Stimulated activated CD8-positive, alpha-beta memory T cell treated with anti-CD3 and anti-CD28 coated beads, Interleukin-2, amount 100 ng/mL, for 1 hour (primary cell): ENCODE measurements at places on chromosomes 6 and 20.

DNA sequence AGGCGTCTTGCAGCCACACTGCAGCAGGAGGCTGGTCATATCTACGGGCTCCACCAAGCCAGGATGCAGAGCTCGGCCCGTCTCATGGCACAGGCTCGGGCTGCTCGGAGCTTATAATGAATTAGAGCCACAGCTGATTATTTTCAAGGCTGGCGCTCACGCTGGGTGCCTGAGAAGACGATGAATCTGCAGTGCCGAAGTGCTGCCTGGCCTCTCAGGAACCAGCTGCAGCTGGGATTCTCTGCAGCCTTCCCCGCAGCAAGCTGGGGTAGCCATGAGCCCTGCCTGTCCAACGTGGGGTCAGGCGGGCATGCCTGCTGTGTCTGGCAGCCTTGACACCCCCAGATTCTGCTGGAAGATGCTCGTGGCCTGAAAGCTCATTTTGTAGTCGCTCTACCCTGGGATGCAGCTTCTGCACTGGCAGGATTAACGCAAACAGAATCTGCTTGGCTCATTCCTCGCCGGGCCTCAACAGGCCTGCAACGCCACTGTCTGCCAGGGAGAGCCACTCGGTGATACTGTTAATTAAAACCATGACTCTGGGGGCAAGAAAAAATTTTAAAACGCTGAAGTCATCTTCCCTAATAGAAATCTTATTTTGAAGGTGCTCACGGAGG, 104.3 kb downstream of the CDH26 start:
- DNase-seq = no peak

DNA sequence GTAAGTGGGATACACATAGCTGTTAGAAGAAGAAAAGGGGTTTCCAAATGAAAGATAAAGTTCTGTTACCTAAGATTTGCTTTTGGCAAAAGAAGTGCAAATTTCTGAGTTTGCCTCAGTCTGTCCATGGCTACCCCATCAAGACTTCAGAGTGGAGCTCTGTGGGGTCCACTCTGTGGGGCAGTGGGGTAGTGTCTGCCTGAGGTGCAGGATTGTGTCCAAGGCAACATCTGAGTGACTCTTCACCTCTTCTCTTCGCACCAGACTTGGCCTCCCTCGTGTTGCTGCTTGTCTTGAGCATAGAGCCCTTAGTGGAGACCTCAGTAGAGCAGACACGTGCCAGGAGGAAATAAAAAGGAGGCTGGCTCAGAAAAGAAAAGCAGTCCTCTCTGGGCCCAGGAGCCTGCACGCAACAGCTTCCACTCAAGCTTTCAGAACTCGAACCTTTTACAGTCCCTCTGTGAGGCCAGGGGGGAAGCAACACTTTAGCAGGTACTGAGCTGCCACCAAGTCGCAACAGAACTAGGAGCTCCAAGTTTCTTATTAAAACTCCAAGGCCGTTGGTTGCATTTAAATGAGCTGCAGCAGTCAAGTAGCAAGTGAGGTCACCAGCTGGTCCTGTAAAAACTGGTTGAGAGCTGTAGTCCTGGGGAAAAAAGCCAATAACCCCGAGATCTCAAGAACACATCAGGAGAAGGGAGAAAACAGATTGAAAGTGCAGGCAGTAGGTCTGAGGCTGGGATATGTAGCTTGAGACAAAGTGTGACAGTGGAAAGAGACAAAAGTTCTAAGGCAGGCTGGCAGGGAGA, 413.5 kb downstream of the CDC5L start:
- DNase-seq = no peak

GRCh38 chr6:133991096-133991593, 38.1 kb downstream of the TBPL1 start:
- no peak for DNase-seq

- no peak for DNase-seq
Measured at GRCh38 chr6:72522735-72523141, 99.1 kb upstream of the KCNQ5 start.

- DNase-seq = no peak
Measured at GRCh38 chr6:93123585-93123984, 295.8 kb downstream of the EPHA7 start.

GRCh38 chr6:168274037-168274952, 45.3 kb downstream of the DACT2 start:
- no peak for DNase-seq

DNA sequence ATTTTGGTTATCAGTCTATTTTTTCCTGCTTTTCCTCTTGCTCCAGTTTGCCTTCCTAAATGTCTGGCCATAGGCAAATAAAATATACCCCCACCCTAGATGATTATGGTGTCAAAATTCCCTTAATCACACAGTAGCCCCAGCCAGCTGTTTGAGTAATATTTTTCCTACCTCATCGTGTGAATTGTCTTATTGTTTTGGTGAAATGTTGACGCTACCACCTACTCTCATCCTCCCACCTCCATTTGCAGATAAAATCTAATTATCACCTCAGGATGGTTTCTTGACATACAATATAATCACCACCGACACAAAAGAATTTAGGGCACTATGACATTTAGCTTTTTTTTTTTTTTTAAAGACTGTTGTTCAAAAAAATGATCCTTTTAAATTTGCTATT, 44.1 kb upstream of the FUCA2 start:
- DNase-seq = no peak

DNA sequence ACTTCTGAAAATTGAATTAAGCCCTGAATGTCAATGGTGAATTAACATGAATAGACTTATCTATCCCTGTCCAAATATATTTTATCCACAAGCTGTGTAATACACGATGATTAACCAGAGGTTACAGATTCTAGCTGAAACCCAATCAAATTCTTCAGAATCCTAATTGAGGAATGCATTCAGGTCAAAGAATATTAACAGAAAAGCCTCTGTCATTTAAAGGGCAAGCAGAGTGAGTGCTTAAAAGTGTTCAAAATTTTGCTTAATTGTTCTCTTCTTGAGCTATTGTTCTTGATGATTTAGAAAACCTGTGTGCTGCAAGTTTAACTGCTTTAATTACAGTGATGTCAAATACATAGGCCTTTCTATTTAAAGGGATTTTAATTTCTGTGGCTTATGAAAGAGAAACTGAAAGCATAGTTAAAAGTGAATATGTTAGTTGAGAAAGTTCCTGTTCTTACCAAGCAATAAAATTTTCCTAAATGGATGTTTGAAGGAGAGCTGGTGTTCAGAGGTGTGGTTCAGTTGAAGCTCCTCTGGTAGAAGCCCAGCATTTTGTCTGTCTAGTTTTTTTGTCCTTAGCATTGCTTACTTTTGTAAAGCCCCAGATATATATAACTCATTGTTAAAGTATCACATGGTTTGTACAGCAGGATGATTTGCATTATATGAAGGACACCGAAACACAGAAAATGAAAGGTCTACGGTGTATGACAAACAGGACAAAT, 466.3 kb upstream of the PLCB4 start:
- no peak for DNase-seq

DNA sequence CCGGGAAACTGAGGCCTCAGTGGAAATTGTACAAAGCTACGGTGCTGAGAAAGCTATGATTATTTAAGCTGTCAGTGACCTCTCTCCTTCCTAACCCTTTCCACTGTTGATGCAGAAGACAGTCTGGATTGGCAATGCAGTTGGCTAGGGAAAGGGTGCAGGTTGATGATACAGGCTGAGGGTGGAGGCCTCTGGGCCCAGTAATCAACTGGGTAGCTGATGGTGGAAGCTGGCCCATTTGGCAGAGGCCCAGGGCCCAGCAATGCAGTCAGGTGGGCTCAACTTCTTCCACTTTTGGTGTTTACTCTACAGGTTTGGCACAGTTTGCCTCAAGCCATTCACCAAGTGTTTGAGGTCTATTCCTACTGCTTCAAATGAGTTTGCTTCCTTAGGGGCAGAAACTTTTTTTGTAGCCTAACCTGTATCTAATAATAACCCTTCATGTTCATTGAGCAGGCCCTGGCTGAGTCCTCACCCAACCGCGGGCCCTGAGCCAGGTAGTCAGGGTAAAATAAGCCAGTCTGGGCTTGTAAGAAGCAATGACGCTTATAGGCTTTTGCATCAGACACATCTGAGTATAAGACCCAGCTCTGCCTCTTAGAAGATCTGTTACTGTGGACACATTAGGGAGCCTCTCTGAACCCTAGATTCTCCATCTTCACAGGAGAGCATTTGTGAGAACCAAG, 12.1 kb downstream of the BCL2L1 start:
- DNase-seq = no peak

GRCh38 chr20:50540620-50541605, 30.7 kb downstream of the PTPN1 start:
- DNase-seq = no peak

DNA sequence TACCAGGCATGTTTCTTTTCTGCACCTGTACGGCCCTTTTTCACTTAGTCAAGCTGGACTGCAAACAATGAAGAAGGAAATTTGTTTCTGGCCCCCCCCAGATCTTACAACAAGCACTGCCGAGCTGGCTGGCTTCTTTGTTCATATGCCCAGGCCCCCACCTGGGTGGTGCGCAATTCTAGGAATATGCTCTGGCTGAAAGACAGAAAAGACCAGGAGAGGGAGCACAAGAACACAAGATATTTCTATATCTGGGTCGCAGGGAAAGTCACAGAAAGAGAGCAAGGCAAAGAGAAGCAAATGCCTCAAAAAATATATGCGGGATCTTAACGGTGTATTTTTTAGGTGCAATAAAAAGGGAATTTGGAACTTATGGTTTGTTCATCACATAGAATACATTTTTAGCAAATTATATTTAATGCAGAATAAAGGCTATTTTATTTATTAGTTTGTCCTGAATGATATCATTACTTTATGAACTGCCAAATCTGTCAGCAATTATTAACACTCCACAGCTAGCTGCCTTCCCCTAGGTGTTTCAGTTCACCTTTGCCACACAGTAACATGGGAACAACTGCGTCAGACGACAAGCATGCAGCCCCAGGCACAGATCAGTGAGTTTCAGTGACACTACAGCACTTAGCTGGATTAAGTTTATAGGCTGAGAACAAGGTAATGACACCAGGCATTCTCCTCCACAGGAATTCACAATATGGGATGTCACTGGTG, 76.5 kb downstream of the GJA10 start:
- DNase-seq = no peak

GRCh38 chr20:23285536-23285935, 65.1 kb upstream of the NXT1 start:
- no peak for DNase-seq

DNA sequence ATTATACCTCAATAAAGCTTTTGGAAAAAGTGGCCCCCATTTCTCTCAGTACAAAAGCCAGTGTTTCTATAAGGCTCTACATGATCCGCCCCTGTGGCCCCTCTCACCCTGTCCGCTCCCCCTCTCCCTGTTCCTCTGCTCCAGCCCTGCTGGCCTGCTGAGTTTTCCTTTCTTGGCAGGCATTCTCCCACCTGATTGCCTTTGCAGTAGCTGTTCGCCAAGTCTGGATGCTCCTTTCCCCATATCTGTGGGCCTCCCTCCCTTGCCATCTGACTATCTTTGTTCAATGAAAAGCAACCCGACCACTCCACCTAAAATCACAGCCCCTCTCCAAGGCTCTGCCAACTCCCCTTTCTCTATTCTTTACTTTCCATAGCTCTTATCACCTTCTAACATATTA, 33.2 kb downstream of the CDH22 start:
- DNase-seq = no peak

DNA sequence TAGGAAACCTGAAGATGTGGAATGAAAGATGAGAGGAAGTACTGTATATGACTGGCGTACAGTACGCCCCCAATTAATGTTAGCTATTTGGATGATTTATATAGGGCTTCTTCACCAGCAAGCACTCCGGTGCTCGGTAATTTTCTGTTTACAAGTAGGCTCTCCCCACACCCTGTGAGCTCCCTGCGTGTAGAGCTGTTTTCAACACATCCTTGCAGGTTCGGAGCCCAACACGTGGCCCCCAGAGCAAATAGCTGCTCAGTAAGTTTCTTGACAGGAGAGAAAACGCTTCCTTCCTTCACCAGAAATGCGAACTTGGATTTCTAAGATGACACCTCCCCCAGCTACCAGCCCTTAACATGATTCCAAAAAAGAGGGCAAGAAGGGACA, 1.2 kb upstream of the RAB22A start:
- no peak for DNase-seq

DNA sequence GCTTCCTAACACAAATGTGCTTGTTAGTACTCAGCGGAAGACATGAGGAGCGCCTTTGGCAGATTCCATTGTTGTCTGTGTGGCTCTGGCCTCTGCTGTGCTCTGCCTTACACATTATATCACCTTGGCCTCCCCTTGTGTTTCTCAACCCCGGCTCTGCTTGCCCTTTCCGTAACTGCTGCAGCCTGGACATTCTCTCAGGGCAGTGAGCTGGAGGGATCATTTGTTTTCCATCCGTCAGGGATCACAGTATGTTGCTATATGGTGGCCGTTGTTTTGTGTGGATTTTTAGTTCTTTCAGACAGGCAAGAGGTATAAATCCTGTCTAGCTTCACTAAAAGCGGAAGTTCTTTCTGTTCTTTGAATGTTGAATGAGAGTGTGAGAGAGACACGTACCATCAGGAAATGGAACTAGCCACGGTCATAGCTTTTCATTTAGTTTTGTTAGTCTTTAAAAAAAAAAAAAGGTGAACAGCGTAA, 175.1 kb downstream of the JARID2 start:
- DNase-seq = no peak

DNA sequence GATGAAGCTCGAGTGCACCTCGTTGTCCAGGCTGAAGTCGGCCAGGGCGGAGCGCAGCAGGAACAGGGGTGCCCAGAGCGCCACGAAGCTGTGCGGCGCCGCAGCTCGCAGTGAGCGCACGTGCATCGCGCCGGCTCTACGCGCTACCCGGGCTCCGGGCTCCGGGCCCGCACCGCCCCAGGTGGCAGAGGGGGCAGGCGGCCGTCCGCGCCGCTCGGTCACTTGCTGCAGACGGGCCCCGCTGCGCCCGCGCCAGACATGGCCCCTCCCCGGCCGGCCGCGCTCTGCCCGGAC, 497 bp downstream of the BMP7 start:
- no peak for DNase-seq

GRCh38 chr6:143146186-143146851, 85.6 kb downstream of the AIG1 start:
- DNase-seq = no peak

DNA sequence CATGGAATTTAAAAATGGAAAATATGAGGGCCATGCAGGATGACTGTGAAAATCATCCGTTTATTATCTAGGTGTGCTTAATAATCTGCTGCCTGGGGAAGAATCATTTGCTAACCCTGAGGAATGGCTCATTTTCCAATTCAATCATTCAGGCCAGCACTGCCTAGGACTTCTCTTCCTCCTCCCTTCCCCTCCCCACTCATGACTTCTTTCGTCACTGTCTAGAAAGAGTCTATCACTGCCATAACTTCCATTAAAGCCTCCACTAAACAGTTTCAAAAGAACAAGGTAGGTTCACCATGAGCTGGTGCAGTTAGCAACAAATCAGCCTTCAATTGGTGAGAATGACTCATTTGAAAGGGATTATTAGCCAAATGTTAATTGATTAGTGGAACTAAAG, 43.9 kb downstream of the TSHZ2 start:
- DNase-seq = no peak
